ENCODE measurements at places on chromosomes 7 and 10. TPM values are rescaled to one million over a fixed set of nuclear protein-coding genes. Genes with fewer than 3 reads are reported as not detected.

GRCh38 chr10:126749015-126749655, 78.6 kb upstream of the C10orf90 start:
- DNase-seq = peak; percentile 86

DNA sequence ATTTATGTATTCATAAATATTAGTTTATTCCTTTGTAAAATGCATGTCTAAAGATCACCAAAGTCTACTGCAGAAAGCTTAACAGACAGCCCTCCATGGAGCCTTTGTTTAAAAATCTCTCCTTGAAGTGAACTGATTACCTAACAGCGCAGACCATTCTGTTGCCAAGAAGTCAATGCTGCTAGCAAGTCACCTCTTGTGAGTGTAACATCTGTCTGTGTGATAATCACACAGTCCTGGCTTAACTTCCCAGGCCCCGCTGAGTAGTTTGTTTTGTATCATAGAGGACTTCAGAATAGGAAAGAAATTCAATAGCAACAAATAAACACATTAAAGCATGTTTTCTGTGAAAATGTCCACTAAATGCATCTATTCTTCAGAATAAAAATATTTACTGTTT, 435.3 kb upstream of the IGFBP3 start:
- no peak for DNase-seq

- DNase-seq = no peak
These were observed 107.5 kb upstream of the ARID5B start for GRCh38 chr10:61793760-61794703.

DNA sequence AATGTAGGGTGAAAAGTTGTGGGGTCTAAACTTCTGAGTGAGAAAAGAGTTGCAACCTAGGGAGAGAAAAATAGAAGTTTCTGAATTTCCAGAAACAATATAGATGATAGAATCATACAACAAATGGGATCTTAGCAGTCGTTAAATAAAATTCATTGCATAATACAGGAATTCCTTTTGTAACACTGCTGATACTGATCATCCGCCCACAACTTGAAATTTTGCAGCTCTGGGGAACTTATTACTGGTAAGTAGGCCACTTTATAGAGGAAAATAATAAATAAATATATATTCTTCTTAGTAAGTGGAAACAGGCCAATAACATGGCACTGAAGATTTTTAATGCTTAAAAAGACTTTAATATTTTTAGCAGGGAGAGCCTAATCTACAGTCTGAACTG, 81.9 kb upstream of the SMIM30 start:
- peak; percentile 22 for DNase-seq

DNA sequence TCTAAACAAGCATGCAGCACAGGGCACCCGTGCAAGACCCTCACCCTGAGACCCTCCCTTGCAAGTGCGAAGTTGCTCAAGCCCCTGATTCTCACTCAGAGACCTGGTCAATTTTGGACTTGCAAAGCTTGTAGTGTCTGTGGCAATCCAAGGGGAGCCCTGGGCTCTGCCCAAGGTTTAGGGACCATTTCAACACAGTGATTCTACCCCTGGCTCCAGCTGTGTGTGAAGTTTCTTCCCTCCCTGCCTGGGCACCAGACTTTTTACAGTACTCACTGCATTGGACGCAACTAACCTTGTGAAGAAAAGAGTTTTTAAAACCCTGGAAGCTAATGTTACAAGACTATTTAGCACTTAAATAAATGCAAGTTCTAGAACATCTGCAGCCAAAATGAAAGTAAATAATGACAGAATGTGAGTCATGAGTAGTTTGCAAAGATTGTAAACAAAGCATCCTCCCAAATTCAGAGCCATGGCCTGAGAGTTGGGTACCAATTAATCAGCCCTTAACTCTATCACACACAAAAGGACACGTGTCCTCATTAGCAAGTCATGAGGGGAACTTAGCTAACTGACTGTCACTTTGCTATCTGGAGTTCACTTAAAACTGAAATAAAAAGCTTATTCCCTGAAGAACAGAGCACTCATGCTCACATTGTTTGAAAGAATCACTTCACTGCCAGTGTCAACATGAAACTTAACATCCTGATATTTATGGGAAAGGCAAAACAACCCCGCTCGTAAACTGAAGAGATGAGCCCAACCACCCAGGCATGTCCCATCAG, 48.1 kb downstream of the RGS10 start:
- no peak for DNase-seq

- no peak for DNase-seq
These were observed 164.3 kb downstream of the JAZF1 start for GRCh38 chr7:28016297-28016696.

DNA sequence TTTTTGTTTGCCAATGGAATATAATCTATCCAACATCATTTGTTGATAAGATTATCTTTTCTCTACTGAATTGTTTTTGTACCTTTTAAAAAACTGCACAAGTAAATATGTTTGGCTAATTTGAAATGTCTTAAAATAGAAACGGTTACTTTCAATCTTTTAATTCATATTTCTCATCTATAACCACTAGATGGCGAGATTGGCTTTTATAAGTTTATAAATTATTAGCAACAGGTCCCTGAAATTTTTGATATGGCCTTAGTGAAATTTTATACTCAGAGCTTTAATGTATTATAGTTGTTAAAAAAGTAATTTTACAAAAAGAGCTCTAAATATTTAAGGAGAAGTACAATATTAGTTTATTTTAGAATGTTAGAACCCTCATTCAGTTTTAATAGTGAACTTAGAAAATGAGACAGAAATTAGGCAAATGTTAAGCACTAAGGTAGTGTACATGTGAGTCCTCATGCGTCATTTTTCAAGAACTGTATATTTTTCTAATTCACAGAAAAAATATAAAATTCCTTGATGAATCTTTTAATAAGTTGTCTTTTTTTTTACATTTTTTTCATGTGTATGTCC, 592.5 kb downstream of the ARL4A start:
- DNase-seq = peak; percentile 45

GRCh38 chr7:98177553-98177952, 33.7 kb upstream of the BHLHA15 start:
- DNase-seq = no peak

GRCh38 chr10:95569368-95569767, 8.2 kb upstream of the SORBS1 start:
- no peak for DNase-seq

- DNase-seq = no peak
These were observed 76.5 kb downstream of the PPP1R17 start for GRCh38 chr7:31763548-31763947.

DNA sequence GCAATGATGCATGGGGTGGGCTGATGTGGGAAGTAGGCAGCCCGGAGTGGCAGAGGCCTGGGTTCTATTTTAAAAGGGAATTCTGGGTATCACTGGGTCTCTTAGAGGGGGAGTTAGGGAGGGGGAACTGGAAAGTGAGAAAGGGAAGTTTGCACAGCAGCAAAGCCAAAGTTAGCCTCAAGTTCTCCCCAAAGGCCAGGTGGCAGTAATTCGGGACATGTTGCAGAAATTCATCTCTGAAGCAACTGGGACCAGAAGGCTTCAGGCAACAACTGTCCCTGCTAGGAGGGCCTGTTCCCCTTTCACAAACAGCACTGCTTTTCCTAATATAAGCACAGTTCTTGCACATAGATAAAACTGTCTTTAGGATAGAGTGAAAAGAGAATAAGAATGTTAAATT, 67.4 kb downstream of the NOD1 start:
- DNase-seq = no peak

DNA sequence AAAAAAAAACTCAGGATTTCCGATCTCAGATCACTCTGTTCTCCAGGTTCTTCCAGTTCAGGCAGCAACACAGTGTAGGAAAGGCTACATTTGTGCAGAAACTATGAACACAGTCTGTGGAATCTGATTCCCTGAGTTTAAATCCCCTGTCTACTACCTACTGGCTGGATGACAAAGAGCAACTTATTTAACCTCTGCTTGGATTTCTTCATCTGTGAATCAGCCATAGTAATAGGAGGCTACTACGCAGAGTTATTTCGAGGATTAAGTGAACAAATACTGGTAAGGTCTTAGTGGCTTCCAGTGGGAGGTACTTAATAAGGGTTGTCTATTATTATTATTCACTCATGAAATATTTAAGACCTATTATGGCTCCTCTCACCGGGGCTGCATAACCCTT, 44.3 kb upstream of the PDCD4 start:
- DNase-seq = peak; percentile 23

GRCh38 chr7:109003742-109004141, 434.1 kb downstream of the DNAJB9 start:
- DNase-seq = peak; percentile 13

The AASS gene
- 42.1 TPM for total RNA-seq

The ERVW-1 gene
- not detected for total RNA-seq

The LRRC18 gene
- total RNA-seq = not detected

The PAPOLB gene
- 0.39 TPM for total RNA-seq

The TMEM273 gene
- total RNA-seq = not detected

The PNLIPRP1 gene
- not detected for total RNA-seq

Measured in cardiac muscle cell (in vitro differentiated cells and primary cell).